ENCODE measurements at places on chromosomes 1 and 21.

- no peak for DNase-seq
Observed at GRCh38 chr1:94362466-94363058, 55.6 kb upstream of the ABCD3 start.

GRCh38 chr1:9590201-9590600 is 1.5 kb downstream of the TMEM201 start:
- no peak for DNase-seq

GRCh38 chr1:33329600-33330305 is 8.9 kb upstream of the A3GALT2 start:
- DNase-seq: no peak

DNA sequence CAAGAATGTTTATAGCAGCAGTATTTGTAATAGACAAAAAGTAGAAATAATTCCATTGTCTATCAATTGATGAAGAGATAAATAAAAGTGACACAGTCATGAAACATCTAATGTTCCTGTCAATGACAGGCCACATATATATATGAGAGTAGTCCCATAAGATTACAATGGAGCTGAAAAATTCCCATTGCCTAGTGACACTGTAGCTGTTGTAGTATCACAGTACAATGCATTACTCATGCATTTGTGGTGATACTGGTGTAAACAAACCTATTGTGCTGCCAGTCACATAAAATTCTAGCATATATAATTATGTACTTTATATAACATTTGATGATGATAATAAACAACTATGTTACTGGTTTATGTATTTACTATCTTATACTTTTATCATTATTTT is 141.9 kb upstream of the LYPLAL1 start:
- DNase-seq: no peak

GRCh38 chr21:34825948-34826548 is 157.3 kb downstream of the CLIC6 start:
- DNase-seq: no peak

DNA sequence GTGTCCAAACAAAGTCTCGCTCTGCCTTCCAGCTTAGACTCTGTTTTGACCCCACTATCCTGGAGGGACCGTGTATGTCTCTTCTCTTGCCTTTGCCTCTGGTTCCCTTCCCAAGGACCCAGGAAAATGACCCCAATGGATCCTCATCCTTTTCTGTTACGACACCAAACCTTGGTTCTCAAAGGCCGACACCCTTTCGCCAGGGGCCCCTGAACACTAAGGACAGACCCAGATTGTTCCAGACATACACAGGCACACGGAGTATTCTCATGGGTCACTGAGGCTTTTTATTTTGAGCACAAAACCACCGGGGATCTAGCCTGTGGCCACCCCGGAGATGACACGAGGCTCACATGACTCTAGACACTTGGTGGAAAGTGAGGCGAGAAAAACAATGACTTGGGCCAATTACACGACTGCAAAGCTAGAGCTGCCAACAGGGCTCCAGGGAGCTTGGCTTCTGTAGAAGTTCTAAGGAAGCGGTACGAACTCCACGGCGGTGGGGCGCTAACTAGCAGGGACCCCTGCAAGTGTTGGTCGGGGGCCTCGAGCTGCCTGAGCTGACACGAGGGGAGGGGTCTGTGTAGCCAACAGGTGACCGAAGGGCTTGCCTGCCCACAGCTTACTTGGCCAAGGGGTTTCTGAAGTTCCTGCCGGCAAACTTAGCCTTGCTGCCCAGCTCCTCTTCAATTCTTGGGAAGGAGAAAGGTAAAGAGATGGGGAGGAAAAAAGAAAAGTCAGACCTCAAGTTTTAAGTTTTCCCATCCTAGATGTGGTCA is 17.6 kb downstream of the ENO1 start:
- no peak for DNase-seq

Data from T-helper 22 cell (primary cell).